ENCODE measurements at places on chromosomes 12 and 14.

DNA sequence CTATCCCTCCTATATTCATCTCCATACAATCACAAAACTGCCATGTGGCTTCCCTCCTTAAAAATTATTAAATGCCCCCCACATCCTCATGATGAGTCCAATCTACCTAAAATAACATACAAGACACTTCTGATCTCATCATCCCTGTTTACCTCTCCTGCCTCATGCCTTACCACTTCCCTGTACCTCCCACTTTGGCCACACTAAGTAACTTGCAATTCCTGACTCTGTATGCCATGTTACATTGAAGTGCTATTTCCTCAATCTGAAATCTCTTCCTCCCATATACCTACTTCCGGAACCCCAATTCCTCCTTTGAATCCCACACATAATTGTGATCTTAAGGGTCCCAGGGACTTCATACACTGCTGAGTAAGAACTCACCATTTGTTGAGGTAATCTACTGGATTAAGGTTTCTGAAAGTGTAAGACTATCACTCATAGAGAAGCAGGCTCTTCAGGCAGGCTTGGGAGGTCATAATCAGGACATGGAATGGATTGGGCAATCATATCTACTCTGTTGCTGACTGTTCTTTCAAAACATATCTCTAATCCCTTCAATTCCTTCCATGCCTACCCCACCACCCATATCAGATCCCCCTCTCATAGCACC lies 117.6 kb upstream of the PLEKHG7 start:
- DNase-seq, result no peak

- DNase-seq, result no peak
Measured at GRCh38 chr14:86766469-86766868, 1226.5 kb downstream of the GALC start.

DNA sequence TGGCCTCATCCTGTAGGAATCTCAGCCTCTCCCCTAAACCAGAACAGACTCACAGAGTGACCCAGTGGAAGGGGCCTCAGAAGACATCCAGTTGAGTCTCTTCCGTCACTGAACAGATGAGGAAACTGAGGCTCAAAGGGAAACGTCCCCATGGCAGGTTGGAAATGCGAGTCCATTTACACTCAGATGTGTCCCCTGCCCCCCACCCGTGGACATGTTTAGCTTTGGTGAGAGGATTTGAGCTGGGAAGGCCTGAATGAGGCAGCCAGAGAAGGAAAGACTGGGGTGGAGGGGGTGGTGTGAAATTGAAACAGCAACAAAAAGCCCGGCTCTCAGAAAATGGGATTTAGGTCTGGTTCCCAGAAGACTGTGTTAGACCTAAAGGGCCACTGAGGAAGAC lies 1.7 kb downstream of the FAIM2 start:
- DNase-seq, result no peak

DNA sequence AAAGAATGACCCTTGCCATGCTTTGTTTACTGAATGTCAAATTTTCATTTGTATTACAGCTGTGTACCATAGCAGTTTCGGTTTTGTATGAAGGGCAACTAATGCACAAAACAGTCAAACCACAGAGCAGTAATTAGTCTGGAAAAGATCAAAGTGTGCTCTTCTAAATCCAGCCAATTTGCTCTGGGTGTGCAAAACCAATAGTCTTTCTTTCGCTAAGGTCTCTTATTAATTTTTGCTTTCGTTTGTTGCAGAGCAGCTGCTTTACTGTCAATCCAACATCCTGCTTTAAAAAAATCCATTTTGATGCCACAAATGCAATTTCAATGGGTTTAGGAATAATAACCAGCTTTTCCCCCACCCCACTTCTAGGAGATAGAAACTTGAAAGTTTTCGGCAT lies 114.2 kb downstream of the BRMS1L start:
- no peak for DNase-seq

- DNase-seq, result no peak
Measured at GRCh38 chr12:115638733-115639647, 638.5 kb downstream of the MED13L start.
